ENCODE measurements at places on chromosomes 12 and 14.
A peak's percentile ranks its signal among the peaks of the same experiment; 100 is the strongest.

DNA sequence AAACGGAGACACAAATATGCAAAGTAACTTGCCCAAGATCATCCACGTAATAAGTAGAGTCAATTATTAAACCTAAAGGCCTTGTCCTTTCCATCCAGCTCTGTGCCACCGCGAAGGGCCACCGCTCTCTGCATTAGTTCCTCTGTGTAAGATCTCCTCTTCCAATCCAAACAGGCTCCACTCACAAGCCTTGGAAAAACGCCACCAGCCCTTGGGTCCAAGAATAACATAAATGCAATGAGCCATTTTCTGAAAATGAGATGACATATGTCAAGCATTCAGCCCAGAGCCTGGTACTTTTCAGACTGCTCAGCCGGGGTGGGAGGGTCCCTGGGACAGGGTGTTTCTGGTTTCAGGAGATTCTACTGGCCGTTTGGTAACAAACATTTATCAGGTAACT lies 30.0 kb downstream of the DGLUCY start:
- no peak for DNase-seq

- DNase-seq, result no peak
Observed at GRCh38 chr14:102162487-102162886, 22.8 kb downstream of the WDR20 start.

DNA sequence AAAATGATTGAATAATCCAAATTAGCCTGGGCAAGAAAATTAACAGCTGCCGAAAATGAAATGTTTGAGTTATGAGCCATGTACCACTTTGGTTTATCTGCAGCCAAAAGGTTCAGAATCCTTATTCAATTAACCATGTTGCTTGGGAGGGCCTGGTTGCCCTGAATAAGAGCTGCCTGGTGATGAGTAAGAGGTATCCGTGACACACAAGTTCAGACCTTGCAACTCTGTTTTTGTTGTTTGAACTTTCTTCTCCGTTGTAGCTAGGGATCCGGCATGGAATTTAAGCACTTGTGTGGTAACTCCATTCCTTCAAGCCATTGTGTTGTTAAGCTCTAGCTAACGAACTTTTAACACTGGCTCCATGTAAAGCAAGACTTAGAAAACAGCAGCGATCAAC lies 35.7 kb downstream of the FOXA1 start:
- DNase-seq, result no peak

DNA sequence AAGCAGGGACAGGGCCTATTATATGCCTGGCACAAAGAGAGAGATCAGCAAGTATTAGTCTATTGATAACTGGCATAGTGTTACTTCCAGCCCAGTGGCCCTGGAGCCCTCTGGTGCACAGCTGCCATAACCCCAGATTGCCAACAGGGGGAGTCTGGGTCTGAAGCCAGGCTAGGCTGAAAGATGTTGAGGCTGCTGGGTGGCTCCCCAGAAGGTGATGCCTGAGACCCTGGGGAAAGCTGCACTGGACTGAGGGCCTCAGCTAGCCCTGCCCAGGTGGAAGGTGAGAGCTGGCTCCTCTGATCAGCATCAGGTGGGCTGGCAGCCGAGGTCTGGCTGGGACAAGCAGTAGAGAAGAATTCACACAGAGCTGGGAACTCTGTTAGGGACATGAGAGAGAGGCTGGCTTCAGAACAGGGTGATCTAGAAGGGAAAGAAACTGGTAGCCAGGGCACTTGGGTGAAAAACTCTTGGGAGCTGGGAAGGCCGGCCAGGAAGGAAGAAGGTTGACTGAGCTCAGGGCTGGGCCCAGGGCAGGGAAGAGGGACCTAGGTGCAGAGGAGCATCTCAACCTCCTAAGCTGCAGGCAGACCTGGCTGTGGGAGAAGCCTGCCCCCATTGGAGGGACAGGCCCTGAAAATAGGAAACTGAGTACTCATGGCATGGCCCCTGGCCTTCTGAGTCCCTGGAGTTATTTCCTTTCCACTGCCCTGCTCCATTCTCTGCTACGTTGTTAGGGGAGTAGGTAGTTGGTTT lies 3.9 kb downstream of the GZMH start:
- DNase-seq, result peak; percentile 47

DNA sequence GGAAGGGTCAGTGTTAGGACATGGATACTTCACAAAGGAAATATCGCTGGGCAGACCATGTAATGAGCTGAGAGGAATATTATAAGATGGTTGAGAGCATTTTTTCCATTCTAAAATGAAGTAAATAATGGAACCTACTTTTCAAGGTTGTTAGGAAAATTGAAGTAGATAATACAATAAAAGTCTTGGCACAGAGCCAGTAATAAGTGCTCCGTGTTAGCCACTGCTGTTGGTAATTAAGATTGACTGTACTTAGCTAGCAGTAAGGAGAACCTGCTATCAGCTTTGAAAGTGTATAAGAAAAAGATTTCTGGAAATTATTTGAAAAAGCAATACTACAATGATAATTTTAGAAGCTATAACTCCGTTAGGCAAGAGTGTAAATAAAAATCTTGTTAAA lies 77.6 kb downstream of the SCAF11 start:
- no peak for DNase-seq

GRCh38 chr14:66635435-66635834 lies 127.5 kb downstream of the GPHN start:
- DNase-seq, result no peak

DNA sequence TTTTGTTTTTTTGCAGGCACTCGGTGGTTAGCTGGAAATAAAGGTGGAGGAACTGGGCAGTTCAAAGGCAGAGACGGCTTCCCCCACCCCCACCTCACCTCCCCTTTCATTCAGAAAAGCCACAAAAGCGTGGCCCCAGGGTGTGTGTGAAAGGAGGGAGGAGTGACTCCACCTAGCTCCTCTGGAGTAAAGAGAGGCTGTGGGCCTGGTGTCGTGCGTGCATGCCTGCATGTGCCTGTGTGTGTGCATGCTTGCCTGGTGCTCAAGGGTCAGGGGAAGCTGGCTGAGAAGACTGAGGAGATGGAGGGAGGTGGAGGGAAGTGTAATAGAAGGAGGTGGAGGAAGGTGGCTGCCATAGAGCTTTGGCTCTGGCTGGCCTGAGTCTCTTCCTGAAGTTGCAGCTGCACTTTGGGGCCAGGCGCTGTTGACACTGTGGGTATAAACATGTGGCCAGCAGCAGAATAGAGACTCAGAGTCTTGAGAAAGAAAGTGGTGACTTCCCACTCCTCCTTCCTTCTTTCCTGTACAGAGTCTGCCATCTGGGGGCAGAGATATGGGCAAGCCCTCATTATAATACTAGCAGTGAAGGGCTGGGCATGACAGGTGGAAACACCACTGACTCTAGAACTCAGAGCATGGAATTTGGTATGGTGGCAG lies 36.9 kb upstream of the SINHCAF start:
- DNase-seq, result no peak

- no peak for DNase-seq
Observed at GRCh38 chr14:101335061-101335661, 226.1 kb upstream of the DIO3 start.

Data from activated T-cell treated with anti-CD3 and anti-CD28 coated beads for 1 hour (primary cell).